ENCODE measurements at places on chromosomes 2 and 18. TPM values are rescaled to one million over a fixed set of nuclear protein-coding genes. Genes with fewer than 3 reads are reported as not detected.

Gene IL1F10
- total RNA-seq: not detected

Gene ANO7
- 3.3 TPM for total RNA-seq

GRCh38 chr2:145277922-145278321, 758.0 kb upstream of the ZEB2 start:
- no peaks in the 10 kb centered on the region for H3K27me3 ChIP-seq
- no peaks in the 10 kb centered on the region for H3K36me3 ChIP-seq
- H3K27ac ChIP-seq: no peak overlapping the region
- no peak for DNase-seq
- no peak overlapping the region for H3K4me3 ChIP-seq

DNA sequence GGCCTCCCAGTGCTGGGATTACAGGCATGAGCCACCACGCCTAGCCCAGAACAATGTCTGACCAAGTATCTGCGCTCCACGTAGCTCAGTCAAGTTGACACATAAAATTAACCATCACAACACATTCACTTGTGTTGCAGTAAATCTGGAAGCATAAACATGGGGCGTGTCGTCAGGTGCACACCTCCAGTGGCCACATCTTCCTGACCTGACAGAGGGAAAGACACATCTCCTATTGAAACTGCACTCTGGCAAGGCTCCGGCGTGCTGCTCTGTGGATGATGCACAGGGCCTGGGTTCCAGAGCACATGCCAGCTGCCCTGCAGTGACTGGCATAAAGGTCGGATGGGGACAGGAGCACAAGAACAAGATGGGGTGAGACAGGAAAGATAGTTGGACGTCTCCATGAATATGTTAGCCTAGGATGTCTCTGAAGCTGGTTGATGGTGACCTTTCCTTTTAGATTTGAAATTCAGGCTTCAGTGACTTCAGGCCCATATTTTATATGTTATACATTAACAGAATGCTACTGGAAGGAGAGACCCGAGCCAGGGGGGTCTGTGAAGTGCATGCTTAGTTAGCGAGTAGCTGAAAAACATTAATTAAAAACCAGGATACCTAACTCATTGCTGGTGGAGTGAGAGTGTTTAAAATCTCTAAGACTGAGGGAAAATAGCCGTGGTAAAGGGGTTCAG, 10.9 kb downstream of the IMPA2 start:
- H3K4me3 ChIP-seq: no peak overlapping the region
- H3K4me1 ChIP-seq: peaks cover 52% of the 10 kb centered on the region
- H3K27me3 ChIP-seq: no peaks in the 10 kb centered on the region
- no peak for DNase-seq
- H3K36me3 ChIP-seq: no peaks in the 10 kb centered on the region

GRCh38 chr2:236169741-236170589, 1.8 kb upstream of the GBX2 start:
- H3K4me3 ChIP-seq: peak overlapping the region; percentile 77
- DNase-seq: no peak
- peaks cover 83% of the 10 kb centered on the region for H3K27me3 ChIP-seq
- H3K4me1 ChIP-seq: peaks cover 26% of the 10 kb centered on the region

- H3K36me3 ChIP-seq: peaks cover 2% of the 10 kb centered on the region
- H3K27ac ChIP-seq: no peak overlapping the region
- H3K4me3 ChIP-seq: no peak overlapping the region
- no peaks in the 10 kb centered on the region for H3K27me3 ChIP-seq
Observed at GRCh38 chr2:156190517-156190916, 142.0 kb downstream of the NR4A2 start.

GRCh38 chr2:234414596-234414995, 82.3 kb downstream of the ARL4C start:
- H3K4me3 ChIP-seq: no peak overlapping the region
- H3K27me3 ChIP-seq: no peaks in the 10 kb centered on the region
- no peak overlapping the region for H3K27ac ChIP-seq
- peaks cover 24% of the 10 kb centered on the region for H3K4me1 ChIP-seq

GRCh38 chr2:151020411-151020810, 241.3 kb downstream of the RBM43 start:
- H3K4me1 ChIP-seq: peaks cover 3% of the 10 kb centered on the region
- H3K4me3 ChIP-seq: no peak overlapping the region
- DNase-seq: no peak

DNA sequence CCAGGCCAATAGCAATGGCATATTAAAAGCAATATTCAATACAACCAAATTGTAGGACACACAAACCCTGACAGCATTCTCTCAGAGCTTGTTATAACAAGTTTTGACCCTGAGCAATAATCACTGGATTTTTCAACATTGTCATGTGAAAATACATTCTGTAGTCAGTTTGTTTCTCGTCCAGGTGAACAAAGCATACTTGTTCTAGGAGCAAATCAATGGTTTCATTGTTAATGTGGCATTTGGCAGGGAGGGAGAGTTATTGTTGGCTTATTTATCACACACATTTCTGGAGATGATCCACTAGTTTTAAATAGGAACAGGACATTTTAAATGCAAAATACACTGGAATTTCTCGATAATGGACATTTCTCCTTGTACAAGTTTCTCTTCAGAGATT, 69.9 kb upstream of the L3MBTL4 start:
- H3K27me3 ChIP-seq: peaks cover 13% of the 10 kb centered on the region
- H3K27ac ChIP-seq: no peak overlapping the region
- no peak overlapping the region for H3K4me3 ChIP-seq
- H3K36me3 ChIP-seq: no peaks in the 10 kb centered on the region
- H3K4me1 ChIP-seq: peaks cover 8% of the 10 kb centered on the region

DNA sequence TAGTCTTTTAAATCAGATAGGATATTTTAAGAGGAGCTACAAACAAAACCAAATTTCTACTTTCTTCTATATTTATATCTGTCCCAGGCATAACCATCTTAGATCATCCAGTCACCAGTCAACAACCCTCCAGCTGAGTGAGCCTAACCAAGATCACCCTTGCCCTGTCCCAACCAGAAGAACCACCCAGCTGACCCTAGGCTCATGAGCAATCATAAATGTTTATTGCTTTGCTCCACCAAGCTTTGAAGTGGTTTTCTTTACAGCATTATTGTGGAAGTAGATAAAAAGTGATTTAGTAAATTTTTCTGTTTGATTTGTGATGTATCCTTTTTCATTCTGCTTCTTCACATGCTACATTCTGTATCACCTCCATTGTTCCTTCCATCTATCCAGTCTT, 167.2 kb upstream of the PIEZO2 start:
- H3K4me3 ChIP-seq: no peak overlapping the region
- peaks cover 6% of the 10 kb centered on the region for H3K4me1 ChIP-seq
- DNase-seq: no peak

Gene POTEC
- total RNA-seq: not detected

- peaks cover 14% of the 10 kb centered on the region for H3K4me1 ChIP-seq
- DNase-seq: no peak
- no peak overlapping the region for H3K4me3 ChIP-seq
Observed at GRCh38 chr2:25292408-25292807, 49.3 kb downstream of the DNMT3A start.

Gene DOCK10
- total RNA-seq: 1.7 TPM

GRCh38 chr2:159101755-159102489, 133.5 kb downstream of the TANC1 start:
- H3K27ac ChIP-seq: peak overlapping the region; percentile 66
- H3K4me1 ChIP-seq: peaks cover 35% of the 10 kb centered on the region
- H3K4me3 ChIP-seq: no peak overlapping the region

Gene FOXD4L1
- not detected for total RNA-seq

Gene CACNB4
- total RNA-seq: 5.6 TPM

DNA sequence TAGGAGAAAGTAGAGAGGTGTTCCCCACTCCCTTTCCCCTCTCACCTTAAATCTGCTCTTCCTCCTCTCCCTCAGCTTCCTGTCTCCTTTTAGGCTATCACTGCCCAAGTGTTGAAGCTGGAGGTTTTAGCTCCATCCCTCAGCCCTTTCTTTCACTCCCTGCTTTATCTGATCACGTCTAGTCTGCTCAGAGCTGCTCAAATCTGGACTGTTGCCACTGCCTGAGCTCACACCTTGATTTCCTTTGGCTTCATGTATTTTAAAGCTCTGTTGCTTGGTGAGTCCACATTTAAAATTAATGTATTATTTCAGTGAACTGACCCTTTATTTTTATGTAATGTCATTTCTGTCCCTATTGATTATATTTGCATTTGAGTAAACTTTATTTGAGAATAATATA, 236.6 kb downstream of the PTGR3 start:
- H3K36me3 ChIP-seq: no peaks in the 10 kb centered on the region
- no peak overlapping the region for H3K4me3 ChIP-seq
- H3K4me1 ChIP-seq: no peaks in the 10 kb centered on the region
- no peak for DNase-seq

DNA sequence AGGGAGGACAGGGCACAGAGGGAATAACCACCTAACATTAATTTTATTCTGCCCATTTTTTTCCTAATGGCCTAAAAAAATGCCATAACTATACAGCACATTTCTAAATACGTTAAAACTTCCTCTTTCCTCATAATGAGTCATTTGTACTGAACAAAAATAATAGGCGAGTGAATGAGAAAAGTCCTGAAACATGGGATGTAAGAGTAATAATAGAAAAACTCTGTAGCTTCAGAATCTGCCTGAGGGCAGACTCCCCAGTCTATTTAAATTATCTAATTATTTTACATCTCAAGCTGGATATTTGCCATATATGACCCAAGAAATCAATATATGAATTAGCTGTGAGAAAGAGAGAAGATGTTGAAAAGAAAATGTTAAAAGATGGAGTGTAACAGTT, 285.1 kb downstream of the TMX3 start:
- H3K4me1 ChIP-seq: peaks cover 7% of the 10 kb centered on the region
- H3K4me3 ChIP-seq: no peak overlapping the region
- DNase-seq: no peak
- no peaks in the 10 kb centered on the region for H3K27me3 ChIP-seq
- H3K27ac ChIP-seq: no peak overlapping the region

Gene NAT8
- total RNA-seq: not detected

Gene DSG1
- 40.8 TPM for total RNA-seq

Data from type B pancreatic cell (in vitro differentiated cells).